Urothelium cell line (cell line): ENCODE measurements at places on chromosomes 3 and 15.

- no peak for DNase-seq
These were observed 68.1 kb downstream of the SENP2 start for GRCh38 chr3:185653949-185654757.

DNA sequence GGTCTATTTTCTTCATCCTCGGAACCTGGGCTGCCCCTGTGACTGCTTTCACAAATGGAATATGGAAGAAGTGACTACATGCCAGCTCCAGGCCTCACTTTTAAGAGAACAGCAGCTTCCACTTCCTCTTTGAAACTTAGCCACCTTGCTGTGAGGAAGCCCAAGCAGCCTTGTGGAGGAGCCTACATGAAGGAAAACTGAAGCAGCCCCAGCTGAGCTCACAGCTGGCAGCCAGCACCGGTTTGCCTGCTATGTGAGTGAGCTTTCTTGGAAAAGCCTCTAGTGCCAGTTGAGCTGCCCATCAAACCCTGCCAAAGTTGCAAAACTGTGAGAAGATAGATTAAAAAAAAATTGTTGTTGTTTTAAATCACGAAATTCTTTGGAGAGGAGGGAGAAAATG is 498.0 kb upstream of the PROK2 start:
- no peak for DNase-seq

DNA sequence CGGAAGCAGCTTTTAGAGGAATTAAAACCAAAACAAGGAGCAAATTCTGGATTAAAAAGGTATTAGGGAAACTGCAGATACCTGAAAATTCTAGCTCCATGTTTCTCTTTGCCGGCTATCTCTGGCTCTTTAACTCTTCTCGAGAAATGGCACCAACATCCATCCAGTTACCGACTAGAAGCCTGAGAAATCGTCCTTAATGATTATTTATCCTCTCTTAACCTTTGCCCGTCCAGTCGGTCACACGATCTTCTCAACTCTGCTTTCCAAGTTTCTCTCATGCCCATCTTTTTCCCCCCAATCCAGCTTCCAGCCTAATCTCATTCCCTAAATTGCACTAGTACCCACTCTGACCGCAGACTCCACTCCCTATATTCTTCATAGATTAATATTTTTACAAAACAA is 596 bp upstream of the SGO1 start:
- peak; percentile 4 for DNase-seq

DNA sequence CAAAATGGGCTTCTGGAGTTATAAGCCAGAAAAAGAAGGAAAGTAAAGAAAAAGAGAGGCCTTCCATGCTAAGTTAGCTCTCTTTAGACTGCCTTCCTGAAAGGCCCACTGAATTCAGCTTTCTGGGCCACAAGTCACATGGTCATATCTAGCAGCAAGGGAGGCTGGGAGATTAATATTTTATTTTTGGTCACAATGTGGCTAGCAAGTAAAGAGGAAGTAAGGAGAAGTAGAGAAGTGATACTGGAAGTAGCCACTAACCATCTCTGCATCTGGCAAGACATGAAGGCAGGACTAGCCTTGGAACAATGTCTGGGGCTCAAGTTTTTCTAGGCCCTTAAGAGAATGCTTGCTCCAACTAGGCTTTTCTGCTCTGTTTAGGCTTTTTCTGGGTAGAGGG is 81.8 kb upstream of the UBE2E1 start:
- DNase-seq = no peak

- DNase-seq = no peak
These were observed 290.6 kb downstream of the ADAMTS17 start for GRCh38 chr15:100050877-100051786.

- no peak for DNase-seq
These were observed 7.0 kb downstream of the MCCC1 start for GRCh38 chr3:183092256-183092655.

DNA sequence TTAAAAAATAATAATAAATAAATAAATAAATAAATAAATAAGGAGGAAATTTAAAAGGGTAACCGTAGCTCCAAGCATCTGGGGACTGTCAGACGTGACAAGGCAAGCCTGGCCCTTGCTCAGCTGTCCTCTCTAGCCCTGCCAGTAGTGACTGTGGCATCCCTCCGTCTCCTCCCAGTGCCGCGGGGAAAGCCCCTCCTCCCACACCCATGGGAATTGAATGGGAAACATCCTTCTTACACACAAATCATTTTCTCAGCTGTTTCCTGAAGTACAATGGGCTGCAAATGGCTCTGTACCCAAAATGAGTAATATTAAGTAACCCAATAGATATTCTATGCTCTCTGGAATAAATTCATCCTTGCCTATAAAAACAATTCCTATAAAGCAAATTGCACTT is 101.6 kb upstream of the RAD18 start:
- no peak for DNase-seq

DNA sequence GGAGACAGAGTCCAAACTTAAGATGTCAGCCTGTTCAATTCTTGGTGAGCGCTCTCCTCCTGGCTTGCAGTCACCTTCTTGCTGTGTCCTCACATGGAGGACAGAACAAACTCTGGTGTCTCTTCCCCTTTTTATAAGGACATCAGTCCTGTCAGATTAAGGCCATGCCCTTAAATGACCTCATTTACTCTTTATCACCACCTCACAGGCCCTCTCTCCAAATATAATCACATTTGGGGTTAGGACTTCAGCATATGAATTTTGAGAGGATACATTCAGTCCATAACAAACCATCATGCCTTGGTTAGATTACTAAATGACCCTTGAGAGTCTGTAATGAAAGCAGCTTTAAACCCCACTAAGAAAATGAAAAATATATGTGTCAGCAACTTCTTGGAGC is 175.2 kb downstream of the TAFA4 start:
- no peak for DNase-seq

DNA sequence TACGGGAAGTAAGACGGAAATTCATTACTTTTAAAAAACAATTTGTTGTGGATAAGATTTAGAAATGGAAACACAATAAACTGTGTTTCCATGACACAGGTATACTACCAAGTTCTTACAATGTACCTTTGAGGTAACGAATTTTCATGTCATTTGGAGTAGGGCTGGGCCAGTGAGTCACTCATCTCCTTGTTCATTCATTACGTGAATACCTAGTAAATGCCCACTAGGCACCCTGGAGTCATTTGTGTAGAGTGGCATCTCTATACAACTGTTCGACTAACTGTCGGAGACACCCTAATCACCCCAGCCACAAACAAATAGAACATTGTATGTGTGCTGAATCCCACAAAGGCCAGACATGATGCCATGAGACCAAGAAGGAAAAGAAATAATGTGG is 94.8 kb downstream of the IGF1R start:
- no peak for DNase-seq

GRCh38 chr15:29051422-29051821 is 165.6 kb downstream of the APBA2 start:
- no peak for DNase-seq
